Small intestine (tissue), 16 donors: ENCODE measurements at places on chromosomes 3 and 15. TPM values are rescaled to one million over a fixed set of nuclear protein-coding genes. Genes with fewer than 3 reads are reported as not detected.

Gene GJD2
- polyA plus RNA-seq, result not detected

Gene FAM240A
- polyA plus RNA-seq, result not detected

Gene CPEB1
- polyA plus RNA-seq, result 0.27 TPM

DNA sequence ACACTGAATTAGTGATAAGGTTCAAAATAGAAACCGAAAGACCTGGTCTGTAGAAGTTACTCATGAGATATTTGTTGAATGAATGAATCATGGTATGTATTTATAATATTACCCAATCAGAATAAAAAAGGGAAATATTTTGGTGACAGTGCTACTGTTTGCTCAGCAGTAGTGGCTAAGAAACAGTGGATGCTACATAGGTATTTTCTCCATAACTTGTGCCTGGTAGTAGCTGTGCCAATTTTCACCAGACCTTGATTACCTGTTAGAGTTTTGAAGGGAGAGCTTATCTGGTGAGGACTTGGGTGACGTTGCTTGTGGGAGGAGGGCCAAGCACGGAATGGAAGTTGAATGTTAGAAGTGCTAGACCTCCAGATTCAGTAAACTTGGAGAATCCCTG lies 14.3 kb downstream of the LIMD1 start:
- DNase-seq, result no peak

GRCh38 chr3:113754494-113755159 lies 7.8 kb downstream of the ATP6V1A start:
- DNase-seq, result no peak

- DNase-seq, result no peak
Measured at GRCh38 chr3:24853685-24854490, 359.2 kb upstream of the THRB start.

- no peak for DNase-seq
Measured at GRCh38 chr3:46670000-46670890, 23.2 kb downstream of the ALS2CL start.

DNA sequence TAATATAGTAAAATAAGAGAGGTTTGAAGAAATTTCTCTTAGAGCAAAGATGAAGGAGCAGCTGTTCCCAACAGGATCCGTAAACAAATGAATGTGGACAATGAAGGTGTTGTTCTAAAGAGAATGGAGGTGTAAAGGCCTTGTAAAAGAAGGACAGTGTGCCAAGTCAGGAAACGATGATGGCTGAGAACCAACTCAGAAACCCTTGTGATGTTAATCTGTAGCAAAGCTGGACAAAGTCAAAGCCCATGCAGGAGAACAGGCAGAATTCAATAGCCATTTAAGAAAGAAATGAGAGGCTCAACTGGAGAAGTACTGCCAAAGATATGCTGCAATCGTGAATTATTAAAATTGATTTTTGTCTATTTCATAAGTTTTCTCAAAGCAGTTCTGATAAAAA lies 192.2 kb downstream of the MBNL1 start:
- DNase-seq, result no peak

- DNase-seq, result no peak
Measured at GRCh38 chr15:67091071-67091979, 25.9 kb downstream of the SMAD3 start.

GRCh38 chr3:60998858-60999257 lies 252.4 kb downstream of the FHIT start:
- no peak for DNase-seq

DNA sequence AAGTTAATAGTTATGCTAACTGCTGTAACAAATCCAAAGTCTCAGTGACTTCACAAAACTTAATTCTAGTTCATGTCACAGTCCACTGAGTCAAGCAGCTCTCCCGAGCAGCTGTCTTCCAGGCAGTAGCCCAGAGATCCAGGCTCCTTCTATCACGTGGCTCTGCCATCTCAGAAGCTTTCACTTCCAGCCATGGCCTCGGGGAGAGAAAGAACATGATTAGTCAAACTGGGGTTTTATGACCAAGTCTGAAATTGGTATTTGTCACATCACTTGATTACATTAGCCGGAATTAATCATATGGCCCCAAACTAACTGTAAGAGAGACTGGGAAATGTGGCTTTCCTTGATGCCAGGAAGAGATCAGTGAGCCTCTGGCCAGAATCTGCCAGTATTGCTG lies 70.2 kb upstream of the DGKG start:
- no peak for DNase-seq

- no peak for DNase-seq
Measured at GRCh38 chr3:18790384-18790783, 357.9 kb upstream of the KCNH8 start.
